ENCODE measurements at places on chromosomes 6 and 20. TPM values are rescaled to one million over a fixed set of nuclear protein-coding genes. Genes with fewer than 3 reads are reported as not detected.

GRCh38 chr6:127347178-127347577 lies 3.8 kb upstream of the ECHDC1 start:
- no peaks in the 10 kb centered on the region for H3K27me3 ChIP-seq
- no peak overlapping the region for H3K27ac ChIP-seq
- H3K36me3 ChIP-seq, result peaks cover 3% of the 10 kb centered on the region

DNA sequence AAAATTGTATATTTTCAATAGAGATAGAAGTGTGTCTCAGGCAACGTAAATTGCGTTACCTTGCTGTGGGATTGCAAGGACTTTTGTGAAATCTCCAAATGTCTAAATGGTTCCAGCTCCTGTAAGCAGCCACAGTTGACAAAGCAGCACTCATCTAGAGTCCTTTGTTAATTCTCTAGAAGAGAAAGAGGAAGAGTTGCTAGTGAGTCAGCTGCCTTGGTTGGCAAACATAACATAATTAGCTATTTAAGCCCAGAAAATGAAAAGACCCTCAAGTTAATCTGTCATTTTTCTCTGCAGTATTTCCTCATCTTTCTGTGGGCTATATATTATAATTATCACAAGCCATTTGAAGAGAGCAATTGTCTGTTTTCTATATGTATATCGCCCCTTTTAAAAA lies 66.4 kb upstream of the FABP7 start:
- H3K27ac ChIP-seq, result no peak overlapping the region
- H3K36me3 ChIP-seq, result no peaks in the 10 kb centered on the region
- H3K4me1 ChIP-seq, result no peaks in the 10 kb centered on the region

- no peaks in the 10 kb centered on the region for H3K27me3 ChIP-seq
- peak overlapping the region; percentile 89 for H3K27ac ChIP-seq
- peak overlapping the region; percentile 61 for H3K4me3 ChIP-seq
- H3K36me3 ChIP-seq, result peaks cover 4% of the 10 kb centered on the region
- no peak for DNase-seq
Observed at GRCh38 chr6:159982731-159983506, 14.0 kb downstream of the IGF2R start.

DNA sequence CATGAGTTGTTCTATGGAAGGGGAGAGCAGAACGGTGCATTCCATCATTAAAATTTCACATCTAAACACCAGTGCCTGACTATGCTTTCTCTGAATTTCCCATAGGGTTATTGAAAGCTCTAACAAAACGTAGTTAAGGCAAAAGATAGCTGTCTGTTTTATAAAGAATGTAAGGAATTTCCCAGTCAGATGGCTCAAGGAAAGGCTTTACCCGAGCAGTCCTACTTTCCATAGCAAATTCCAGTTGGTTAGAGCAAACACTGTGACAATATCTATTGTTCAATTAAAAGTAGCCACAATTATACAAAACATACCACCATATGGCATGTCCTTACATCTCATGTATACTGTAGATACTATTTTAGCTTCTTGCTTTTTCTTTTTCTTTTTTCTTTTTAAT lies 1059.5 kb upstream of the FLRT3 start:
- no peak overlapping the region for H3K4me3 ChIP-seq
- H3K27me3 ChIP-seq, result no peaks in the 10 kb centered on the region
- no peaks in the 10 kb centered on the region for H3K36me3 ChIP-seq
- H3K4me1 ChIP-seq, result no peaks in the 10 kb centered on the region
- DNase-seq, result no peak

DNA sequence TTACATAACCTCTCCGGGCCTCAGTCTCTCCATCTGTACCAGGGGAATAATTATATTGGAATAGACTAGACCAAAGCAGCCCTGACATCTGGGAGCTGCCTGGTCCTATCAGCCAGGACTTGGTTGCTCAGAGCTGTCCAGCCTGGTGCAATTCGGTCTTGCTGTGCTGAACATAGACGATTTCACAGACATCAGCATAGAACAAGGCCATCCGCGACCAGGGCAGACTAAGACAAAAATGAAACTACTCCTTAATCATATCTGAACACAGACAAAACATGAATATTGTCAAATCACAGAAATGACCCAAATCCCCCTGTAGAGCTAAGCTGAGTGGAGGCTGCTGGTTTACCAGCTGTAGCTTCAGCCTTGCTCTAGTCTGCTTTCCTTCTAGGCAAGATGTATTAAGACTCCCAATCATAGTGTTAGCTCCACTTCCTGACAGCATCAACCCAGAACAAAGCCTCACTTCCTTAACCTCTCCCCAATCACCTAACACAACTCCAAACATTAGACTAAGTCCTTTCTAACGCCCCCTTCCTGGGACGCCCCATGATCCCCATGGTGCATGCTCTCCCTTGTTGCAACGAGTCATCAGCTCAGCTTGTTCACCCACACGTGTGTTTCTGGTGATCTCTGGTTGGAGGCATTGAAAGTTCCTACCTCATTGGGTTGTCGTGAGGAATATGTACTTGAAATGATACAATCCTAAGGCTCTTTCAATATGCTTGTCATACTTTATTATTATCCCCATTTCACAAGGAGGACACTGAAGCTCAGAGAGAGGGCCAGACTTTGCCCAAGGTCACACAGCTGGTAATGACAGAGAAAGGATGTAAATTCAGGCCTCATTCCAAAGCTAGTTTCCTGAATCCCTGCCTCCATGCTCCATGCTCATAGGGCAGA lies 3.5 kb upstream of the MAPK13 start:
- peak overlapping the region; percentile 12 for H3K27ac ChIP-seq
- peaks cover 64% of the 10 kb centered on the region for H3K4me1 ChIP-seq
- no peaks in the 10 kb centered on the region for H3K27me3 ChIP-seq
- no peaks in the 10 kb centered on the region for H3K36me3 ChIP-seq
- no peak overlapping the region for H3K4me3 ChIP-seq
- no peak for DNase-seq

DNA sequence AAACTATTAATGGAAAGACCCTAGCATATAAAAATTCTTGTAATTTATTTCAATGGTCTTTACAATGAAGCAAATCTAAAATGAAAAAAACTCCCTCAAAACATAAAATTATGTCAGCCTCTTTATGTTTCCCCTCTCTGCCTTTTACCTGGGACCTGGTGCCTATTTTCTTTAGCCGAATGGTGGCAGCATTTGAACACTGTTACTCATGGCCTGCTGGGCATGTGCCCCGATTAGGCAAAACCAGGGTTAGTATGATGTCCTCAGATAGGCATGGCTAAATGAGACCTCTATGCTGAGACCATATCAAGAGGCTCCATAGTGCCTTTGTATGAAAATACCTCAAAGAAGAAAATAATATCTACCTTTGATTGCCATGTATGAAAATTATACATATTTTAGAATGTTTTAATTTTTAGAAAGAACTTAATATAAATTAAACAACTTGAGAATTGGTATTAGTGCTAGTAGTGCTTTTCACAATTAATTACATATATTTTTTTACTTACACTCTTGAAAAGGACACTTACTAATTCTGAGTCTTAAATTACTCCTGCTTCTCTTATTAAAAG lies 22.5 kb upstream of the C6orf58 start:
- H3K4me3 ChIP-seq, result no peak overlapping the region
- DNase-seq, result no peak
- H3K27ac ChIP-seq, result no peak overlapping the region
- H3K4me1 ChIP-seq, result no peaks in the 10 kb centered on the region
- no peaks in the 10 kb centered on the region for H3K36me3 ChIP-seq
- peaks cover 8% of the 10 kb centered on the region for H3K27me3 ChIP-seq

- H3K36me3 ChIP-seq, result peaks cover 3% of the 10 kb centered on the region
- H3K4me1 ChIP-seq, result peaks cover 35% of the 10 kb centered on the region
- H3K27me3 ChIP-seq, result no peaks in the 10 kb centered on the region
- H3K27ac ChIP-seq, result no peak overlapping the region
- no peak for DNase-seq
- no peak overlapping the region for H3K4me3 ChIP-seq
Observed at GRCh38 chr6:13437218-13437996, 50.0 kb downstream of the GFOD1 start.

DNA sequence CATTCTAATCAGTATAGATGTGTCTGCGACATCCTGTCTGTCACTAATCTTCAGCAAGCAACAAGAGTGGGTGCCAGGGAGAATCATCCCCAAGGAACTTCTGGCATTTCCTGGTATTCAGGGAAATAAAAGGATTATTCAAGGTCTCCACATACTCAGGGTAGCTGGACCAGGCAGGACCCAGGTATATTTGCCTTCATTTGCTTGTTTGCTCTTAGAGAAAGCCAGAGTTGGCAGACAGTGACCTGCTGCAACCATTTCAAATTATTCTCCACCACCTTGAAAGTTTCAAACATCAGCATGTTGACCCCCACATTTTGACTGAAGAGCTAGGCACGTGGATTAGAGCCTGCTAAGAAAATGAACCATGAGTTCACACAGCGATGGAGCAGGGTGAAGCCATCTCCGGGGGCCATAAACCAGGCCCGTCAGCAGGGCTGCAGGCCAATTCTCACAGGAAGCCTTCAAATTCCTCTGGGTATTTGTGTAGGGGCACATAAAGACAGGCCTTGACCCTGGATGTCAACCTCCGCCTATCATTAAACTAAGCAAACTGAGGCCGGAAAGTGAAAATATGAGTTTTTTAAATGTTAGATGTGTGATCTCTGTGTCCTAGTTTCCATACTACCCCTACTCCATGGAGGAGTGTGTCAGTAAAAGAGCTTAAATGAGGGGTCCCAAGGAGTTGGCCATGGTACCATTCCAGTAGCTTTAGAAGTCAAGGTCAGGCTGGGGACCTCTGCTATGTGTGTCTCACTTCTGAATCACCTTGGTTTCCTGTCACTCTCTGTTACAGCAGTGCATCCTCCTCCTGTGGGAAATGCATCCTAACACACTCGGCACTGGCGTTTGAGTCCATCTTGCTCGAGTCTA lies 32.9 kb downstream of the TRAM2 start:
- no peak for DNase-seq
- H3K4me1 ChIP-seq, result peaks cover 3% of the 10 kb centered on the region
- H3K4me3 ChIP-seq, result no peak overlapping the region
- H3K27ac ChIP-seq, result no peak overlapping the region

DNA sequence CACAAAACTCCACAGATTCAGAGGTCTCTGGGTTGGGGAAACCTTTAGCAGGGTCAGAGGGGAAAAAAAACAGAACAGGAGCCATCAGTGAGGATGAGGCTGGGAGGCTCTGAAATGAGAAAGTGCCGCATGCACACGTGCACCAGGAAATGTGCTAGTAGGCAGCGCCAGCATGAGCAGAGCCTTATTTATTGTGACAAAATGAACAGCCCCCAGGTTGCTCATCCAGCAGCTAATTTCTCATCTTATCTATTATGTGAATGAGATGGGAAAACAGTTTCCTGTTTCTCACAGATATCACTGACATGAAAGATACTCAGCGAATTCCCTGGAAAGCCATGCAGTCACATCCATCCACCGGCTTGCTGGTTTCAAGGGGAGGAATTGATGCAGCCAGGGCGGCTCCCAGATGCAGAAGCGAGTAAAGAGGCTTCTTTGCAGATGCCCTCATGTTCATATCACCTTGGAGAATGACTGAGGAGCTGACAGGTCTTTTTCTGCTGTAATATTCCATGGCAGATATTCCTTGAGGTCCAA lies 176.1 kb downstream of the MBOAT1 start:
- H3K36me3 ChIP-seq, result no peaks in the 10 kb centered on the region
- H3K4me3 ChIP-seq, result no peak overlapping the region
- DNase-seq, result no peak
- H3K4me1 ChIP-seq, result no peaks in the 10 kb centered on the region
- H3K27me3 ChIP-seq, result peaks cover 4% of the 10 kb centered on the region
- no peak overlapping the region for H3K27ac ChIP-seq

- H3K36me3 ChIP-seq, result no peaks in the 10 kb centered on the region
- no peak overlapping the region for H3K27ac ChIP-seq
- no peak for DNase-seq
- H3K27me3 ChIP-seq, result peaks cover 2% of the 10 kb centered on the region
Observed at GRCh38 chr6:131729550-131729949, 18.7 kb upstream of the CTAGE9 start.

DNA sequence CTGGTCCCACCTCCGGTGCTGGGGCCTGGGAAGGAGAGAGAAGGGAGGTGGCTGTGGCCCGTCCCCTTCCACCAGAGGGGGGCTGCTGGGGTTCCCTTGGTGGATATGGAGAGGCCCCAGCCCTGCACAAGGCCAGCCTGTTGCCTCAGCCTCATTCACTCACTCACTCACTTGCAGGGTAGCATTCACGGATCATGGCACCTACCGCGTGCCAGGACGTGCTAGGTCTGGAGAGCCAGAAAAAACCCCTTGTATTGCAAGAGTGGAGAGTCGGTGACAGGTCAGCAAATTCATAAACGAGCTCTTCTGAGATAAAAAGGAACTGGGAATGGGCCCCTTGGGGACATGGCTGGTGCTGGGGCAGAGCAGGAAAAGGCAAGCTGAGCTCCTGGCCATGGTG lies 6.4 kb upstream of the ZBTB46 start:
- no peak for DNase-seq
- no peak overlapping the region for H3K27ac ChIP-seq
- no peak overlapping the region for H3K4me3 ChIP-seq
- peaks cover 20% of the 10 kb centered on the region for H3K27me3 ChIP-seq
- H3K36me3 ChIP-seq, result no peaks in the 10 kb centered on the region

- H3K4me1 ChIP-seq, result no peaks in the 10 kb centered on the region
- H3K27me3 ChIP-seq, result no peaks in the 10 kb centered on the region
- H3K27ac ChIP-seq, result no peak overlapping the region
- no peak overlapping the region for H3K4me3 ChIP-seq
Observed at GRCh38 chr20:10619427-10619826, 54.4 kb downstream of the JAG1 start.

DNA sequence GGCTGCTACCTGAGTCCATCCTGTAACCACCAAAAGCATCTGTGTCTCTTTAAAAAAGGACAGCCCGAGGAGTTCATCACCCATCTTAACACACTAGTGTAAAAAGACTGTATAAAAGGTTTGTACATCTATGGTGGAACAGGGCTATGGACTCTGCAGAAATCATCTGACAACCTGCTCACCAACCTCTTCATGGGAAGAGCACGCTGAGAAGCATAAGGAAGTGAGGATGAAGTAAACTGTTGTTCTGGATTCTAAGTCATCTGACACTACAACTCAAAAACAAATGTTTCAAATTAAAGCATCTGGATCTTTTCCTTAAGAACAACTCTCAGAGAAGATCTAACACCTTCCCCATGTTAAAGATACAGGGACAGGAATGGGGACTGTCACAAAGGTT lies 5.4 kb downstream of the IFNGR1 start:
- peaks cover 45% of the 10 kb centered on the region for H3K4me1 ChIP-seq
- no peaks in the 10 kb centered on the region for H3K27me3 ChIP-seq
- no peak overlapping the region for H3K4me3 ChIP-seq
- H3K36me3 ChIP-seq, result peaks cover 63% of the 10 kb centered on the region

DNA sequence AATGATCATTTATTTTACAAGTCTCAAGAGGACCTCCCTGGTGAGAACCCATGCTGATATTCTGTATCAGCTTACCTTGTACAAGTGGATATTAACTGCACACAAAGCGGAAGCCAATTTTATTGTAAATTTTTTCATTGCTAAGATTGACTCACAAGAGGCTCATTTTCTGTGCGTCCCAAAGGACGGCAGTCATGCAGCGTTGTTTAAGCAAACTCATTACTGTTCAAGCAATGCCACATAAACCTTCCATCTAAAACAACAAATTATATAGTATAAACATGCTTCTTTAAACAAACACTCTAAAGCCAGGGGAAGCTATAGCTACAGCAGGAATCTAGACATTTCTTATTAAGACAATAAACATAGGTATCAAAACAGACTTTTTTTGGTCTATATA lies 575.3 kb downstream of the FRK start:
- H3K27ac ChIP-seq, result no peak overlapping the region
- H3K36me3 ChIP-seq, result no peaks in the 10 kb centered on the region
- H3K4me3 ChIP-seq, result no peak overlapping the region
- no peaks in the 10 kb centered on the region for H3K27me3 ChIP-seq

- no peaks in the 10 kb centered on the region for H3K27me3 ChIP-seq
- peaks cover 48% of the 10 kb centered on the region for H3K4me1 ChIP-seq
- peaks cover 3% of the 10 kb centered on the region for H3K36me3 ChIP-seq
- H3K4me3 ChIP-seq, result peak overlapping the region; percentile 81
Observed at GRCh38 chr6:28943557-28944411, 20.0 kb upstream of the TRIM27 start.

Gene SAMD5
- total RNA-seq, result not detected

Gene TMEM170B
- total RNA-seq, result 0.48 TPM

Gene HLA-E
- 757 TPM for total RNA-seq

Gene ASIP
- total RNA-seq, result not detected

Data from activated CD4-positive, alpha-beta memory T cell treated with anti-CD3 and anti-CD28 coated beads, Interleukin-2, amount 10 ng/mL, durations not matched to agents 7 days and 5 days (primary cell).